ENCODE measurements at places on chromosomes 7 and 10.

- no peak for DNase-seq
Measured at GRCh38 chr10:66832781-66833422, 92.9 kb upstream of the LRRTM3 start.

GRCh38 chr10:121154310-121154709 is 303.1 kb downstream of the WDR11 start:
- DNase-seq: no peak

DNA sequence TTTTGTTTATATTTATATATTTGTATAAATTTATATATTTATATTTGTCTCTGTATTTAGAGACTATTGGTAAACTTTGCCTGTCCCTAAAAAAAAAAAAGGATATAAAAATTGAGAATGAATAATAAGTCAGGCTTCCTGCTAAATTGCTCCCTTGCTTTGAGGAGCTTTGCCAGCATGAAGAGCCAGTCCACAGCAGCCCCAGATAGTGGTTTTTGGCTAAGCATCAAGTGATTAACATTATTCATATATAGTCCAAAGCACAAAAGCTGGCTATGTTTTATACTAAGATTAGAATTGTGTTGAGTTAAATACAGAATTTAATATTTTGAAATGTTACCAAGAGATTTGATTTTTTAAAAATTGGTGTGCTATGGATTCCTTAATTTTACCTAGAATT is 264.9 kb upstream of the FERD3L start:
- no peak for DNase-seq

DNA sequence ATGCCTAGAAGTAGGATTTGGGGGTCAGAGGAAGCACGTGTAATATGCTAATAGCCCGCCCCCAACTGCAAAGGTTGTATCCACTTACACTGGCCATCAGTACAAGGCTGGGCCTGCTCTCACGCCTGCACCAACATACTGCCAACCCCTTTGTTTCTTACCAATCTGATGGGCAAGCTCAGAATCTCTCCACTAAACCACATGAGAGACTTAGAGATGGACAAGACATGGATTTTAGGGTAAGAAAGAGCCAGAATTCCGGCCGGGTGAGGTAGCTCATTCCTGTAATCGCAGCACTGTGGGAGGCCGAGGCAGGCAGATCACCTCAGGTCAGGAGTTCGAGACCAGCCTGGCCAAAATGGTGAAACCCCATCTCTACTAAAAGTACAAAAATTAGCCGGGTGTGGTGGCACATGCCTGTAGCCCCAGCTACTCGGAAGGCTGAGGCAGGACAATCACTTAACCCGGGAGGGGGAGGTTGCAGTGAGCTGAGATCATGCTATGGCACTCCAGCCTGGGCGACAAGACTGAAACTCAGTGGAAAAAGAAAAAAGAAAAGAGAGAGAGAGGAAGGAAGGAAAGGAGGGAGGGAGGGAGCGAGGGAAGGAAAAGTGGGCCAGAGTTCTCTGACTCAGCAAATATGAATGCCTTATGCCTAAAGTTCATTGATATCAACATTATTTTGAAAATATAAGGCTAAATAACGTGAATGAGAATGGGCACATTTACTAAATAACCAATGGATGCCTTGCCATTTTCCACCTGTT is 162.2 kb downstream of the SLIT1 start:
- DNase-seq: no peak

DNA sequence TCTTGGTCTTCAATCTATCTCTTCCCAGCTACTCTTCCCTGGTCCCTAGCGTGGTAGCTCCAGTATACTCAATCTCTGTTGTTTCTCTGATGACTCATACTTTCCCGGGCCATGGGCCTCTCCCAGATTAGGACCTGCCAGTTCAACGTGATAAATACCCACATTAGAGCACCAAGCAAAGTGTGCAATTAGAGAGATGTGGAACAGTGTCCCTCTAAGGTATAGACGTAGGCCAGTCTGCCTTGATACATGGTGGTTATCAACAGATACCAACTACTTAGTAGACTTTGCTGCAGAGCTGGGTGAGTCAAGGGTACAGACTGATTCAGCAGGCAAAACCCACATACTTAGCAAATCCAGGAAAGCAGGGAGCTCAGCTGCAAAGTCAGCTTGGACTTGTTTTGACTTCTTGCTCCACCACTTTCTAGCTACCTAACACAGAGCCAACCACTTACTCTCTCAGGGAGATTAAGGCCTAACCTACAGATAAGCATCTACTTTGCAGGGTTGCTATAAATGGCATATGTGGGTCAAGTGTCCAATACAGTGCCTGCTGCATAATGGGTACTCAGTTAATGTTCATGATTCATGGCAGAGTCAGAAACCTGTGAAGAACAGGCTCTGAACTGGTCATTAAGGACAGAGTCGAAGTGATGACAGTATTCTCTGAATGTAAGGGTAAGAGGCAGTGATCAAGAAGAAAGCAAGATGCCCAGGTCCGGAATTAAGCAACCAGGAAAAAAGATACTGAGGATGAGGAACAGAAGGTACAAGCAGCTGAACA is 176.1 kb downstream of the CHN2 start:
- DNase-seq: no peak

DNA sequence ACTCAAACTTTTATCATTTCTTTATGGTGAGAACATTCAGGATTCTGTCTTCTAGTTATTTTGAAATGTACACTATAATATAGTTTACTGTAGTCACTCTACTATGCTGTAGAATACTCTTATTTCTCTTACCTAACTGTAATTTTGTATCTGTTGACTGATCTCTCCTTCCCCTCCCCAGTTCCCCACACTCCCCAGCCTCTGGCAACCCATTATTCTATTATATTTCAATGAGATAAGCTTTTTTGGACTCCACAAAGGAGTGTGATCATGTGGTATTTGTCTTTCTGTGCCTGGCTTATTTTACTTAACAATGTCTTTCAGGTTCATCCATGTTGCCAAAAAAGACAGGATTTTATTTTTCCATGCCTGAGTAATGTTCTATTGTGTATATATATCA is 71.4 kb upstream of the DYNC1I1 start:
- DNase-seq: no peak

- DNase-seq: no peak
Measured at GRCh38 chr7:605661-606450, 86.2 kb upstream of the PDGFA start.

DNA sequence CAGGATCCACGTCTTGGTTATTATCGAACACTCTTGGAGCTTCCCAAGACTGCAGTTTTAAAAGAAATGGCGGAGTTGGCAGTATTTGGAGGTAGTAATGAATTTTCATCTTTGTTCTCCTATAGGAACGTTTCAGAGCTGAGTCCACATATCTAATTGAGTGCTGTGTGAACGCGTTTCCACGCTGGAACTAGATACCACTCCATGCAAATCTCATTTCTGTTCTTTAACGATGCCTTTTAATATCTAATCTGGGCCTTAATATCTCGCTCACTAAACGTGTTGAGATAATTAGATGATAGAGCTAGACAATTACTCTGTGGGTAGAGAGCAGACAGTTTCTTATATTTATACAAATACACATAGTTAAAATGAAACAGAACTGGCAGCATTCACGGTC is 523.6 kb downstream of the DNAJB6 start:
- no peak for DNase-seq

DNA sequence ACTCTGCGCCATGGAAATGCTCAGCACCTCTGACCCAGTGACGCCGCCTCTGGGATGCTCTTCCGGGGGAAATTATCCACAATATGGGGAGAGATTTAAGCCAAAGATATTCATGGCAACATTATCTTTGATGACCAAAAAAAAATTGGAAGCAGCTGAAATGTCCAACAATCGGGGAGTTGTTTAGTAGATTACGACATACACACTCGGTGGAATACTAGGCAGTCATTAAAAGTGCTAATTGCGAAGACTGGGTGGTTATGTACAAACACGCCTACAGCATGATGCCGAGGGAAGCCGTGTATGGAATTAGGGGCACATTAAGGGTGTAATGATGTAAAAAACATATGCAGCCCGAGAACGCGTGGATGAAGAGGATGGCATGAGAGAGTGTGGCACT is 75.2 kb downstream of the UNCX start:
- DNase-seq: no peak

- DNase-seq: no peak
Measured at GRCh38 chr7:129225931-129226572, 1.2 kb downstream of the AHCYL2 start.

DNA sequence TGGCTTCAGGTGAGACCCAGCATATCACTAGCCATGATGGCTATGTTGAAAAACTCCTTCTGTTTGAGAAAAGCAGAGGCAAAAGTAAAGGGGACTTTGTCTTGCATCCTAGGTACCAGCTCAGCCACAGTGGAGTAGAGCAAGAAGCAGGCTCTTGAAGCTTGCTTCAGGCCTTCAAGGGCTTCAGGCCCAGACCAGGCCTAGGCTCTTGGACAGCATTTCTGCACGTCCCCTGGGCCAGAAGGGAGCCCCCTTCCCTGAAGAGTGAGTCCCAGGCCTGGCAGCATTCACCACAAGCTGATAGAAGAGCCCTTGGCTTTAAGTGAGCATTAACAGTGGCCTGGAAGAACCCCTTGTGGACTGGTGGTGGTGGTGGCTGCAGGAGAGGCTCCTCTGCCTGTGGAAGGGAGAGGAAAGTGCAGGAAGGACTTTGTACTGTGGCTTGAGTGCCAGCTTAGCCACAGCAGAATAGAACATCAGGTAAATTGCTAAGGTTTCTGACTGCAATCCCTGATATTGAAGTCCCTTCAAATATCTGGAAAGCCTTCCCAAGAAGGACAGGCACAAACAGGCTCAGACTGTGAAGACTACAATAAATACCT is 28.1 kb upstream of the FAM171A1 start:
- DNase-seq: no peak

DNA sequence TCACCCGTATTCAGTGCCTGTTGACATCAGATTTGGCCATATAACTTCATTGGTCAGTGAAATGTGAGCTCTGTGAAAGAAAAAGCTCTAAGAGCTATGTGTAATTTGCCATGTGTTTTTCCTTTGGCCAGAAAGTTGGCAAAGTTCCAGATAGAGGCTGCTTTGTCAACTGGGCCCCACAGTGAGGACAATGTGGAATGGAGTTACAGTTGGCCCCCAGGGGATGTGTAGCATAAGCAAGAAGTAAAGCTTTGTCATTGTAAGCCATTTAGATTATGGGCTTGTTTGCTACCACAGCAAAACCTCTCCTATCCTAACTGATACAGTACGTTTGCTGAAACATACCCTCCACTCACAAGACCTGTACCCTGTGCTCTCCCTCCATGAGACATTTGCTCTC is 119.1 kb upstream of the HABP2 start:
- DNase-seq: no peak

DNA sequence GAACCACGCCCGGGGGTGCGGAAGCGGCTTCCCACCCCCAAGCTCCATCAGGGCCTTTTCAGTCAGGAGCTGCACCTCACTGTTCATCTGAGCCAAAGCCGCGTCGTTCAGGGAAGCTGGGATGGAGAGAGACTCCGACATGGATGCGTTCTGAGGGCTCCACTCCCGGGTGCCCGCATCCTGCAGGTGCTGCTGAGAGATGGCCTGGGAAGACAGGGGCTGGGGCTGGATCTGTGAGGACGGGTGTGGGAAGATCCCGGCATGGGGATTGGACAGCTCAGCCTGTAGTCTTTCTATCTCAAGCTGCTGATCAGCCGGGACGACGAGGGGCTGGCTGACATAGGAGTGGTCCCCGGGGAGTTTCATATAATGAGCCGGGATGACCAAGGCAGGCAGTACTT is 45.0 kb upstream of the NMT2 start:
- no peak for DNase-seq

- no peak for DNase-seq
Measured at GRCh38 chr10:59036311-59037017, 140.0 kb upstream of the PHYHIPL start.

GRCh38 chr7:85119934-85120333 is 66.9 kb downstream of the SEMA3D start:
- DNase-seq: no peak

DNA sequence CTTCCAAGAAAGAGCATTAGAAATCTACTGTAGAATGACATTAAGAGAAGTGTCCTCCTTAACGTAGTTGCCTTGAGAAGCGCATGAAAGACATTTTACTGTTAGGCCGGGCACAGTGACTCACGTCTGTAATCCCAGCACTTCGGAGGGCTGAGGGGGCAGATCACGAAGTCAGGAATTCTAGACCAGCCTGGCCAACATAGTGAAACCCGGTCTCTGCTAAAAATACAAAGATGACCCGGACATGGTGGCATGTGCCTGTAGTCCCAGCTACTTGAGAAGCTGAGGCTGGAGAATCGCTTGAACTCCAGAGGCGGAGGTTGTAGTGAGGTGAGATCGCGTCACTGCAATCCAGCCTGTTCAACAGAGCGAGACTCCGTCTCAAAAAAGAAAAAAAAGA is 28.9 kb downstream of the TARP start:
- no peak for DNase-seq

DNA sequence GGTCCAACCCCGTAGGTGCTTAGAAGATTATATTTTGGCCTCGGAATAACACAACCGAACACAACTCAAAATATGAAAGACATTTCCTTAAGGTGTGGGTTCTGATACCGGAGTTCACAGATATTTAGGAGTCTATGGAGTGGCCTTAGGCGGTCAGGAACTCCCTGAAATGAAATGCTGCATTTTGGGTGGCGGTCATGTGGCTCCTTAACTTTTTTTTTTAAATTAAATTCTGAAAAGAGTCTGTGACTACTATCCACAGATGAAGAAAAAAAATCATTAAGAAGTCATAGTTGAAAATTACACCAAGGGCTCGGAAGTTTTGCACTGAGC is 290.9 kb upstream of the NFE2L3 start:
- DNase-seq: no peak

DNA sequence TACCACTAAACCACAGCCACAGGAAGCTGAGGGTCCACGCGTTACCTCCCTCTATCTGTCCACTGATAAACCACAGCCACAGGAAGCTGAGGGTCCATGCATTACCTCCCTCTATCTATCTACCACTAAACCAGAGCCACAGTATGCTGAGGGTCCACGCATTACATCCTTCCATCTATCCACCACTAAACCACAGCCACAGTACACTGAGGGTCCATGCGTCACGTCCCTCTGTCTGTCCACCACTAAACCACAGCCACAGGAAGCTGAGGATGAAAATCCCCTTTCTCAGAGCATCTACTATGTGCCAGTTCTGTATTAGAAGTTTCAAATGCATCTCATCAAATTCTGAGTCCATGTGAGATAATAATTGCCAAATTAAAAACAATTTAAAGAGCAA is 589.3 kb downstream of the DNAJB6 start:
- no peak for DNase-seq

DNA sequence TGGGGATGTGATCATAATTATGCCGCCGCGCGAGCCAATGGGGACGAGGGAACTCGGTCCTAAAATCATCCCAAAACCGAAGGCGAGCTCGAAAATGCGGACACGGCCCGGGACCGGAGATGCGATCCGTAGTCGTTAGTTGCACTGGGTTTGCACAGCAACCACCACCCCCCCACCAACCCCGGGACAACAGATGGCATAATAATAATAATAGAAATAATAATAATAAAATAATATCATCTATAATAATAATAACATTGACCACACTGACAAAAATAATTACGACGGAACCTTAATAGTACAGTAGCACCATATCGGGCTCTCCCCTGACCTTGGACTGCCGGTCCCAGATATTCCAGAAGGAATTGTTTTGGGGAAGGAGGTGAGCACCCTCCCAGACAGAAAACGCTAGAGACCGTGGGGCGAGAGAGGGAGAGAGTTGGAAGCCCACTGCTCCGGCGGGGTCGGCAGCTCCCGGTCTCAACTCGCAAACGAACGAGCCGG is 1.1 kb upstream of the EMX2 start:
- no peak for DNase-seq
